ENCODE measurements at places on chromosomes 6 and 20.

DNA sequence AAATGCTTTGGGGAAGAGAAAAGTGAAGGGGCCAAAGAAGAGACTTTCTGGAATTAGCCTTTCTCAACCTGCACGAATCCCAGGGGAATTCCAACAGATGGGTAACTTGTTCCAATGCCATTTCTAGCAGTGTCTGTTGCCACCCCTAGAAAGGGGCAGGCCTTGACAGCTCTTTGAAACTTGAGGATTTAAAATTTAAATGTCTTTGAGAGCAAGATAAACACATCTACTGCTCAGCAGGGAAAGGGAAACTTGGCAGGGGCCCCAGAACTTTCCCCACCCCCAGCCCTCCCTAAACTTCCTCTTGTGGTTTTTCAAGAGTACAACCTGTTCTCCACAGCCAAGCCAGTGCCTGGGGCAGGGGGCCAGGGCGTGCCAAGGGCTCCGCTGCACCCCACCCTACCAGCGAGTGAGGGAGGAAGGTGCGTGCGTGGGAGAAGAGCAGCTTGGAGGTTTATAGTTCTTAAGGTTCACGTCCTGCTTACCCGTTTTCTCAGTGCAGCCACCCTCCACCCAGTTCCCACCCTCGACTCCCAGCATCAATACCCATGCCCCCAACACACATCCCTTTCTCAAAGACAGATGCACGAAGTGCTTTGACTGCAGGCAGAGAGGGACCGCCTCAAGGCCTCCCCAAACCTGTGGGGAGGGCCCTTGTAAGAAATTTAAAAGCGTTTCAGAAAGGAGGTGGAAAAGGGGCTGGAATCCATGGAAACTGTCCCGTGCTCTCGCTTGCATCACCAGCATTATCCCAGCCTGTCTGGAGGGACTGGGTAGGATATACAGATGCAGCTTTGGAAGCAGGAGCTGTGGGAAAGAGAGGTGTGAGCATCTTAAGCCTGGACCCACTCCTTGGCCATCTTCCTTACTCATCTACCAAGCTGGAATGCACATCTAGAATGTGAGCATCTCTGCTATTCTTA, 4.5 kb upstream of the TAF8 start:
- peak; percentile 90 for DNase-seq

DNA sequence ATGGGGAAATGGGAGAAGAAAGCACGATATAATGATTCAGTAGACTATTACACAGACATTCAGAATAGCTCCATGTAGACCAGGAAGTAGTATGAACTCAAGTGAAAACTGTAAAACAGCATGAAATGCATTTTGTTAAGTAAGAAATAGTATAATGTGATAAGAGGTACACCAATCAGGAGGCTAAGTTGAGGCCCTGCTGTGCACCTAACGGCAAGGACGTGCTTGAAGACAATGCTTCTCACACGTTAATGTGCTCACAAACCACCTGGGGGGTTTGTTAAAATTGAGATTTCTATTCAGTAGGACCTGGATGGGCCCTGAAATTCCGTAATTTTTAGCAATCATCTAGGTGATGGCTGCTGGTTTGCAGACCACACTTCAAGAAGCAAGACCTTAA, 178.9 kb upstream of the SULF2 start:
- DNase-seq, result no peak

DNA sequence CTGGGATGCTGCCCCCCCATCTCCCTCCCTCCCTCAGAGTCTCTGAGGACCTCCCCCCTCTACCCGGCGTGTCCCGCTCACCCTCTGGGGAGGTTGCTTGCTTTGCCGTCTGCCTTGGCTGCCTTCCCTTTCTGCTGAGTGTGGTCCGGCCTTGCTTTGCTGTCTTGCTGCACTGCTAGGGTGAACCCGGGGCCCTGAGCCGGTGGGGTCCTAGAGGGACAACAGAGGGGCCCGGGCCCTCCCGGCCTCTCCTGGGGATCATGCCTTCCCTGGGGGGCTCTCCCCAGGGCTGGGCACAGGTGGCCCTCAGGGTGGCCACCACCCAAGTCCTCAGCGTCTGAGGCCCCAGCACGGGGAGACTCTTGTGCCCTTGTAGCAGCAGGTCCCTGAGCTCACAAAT, 19.3 kb downstream of the SLCO4A1 start:
- DNase-seq, result no peak

DNA sequence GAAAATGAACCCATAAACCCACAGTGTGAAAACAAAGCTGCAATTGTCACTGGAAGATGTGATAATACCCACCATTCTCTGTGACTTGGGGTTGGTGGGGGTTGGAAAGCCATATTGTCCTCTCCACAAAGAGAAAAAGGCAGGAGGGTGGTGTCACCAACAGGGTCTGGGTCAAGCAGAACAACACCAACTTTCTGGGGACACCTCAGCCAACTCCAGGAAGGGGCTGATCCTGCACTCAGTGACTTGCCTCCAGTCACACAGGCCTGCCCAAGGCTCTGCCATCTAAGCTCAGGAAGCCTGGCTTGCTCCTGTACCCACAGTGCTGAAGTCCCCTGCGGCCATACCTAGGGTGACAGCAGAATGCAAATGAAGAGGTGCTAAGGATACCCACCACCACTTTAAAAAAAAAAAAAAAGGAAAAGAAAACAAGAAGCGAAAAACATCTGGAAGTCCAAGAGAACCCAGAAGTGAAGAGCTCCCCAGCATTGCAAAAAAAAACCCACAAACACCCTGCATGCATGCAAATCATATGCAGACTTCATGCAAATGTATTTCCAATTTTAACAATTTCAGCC, 110.6 kb downstream of the PREX1 start:
- DNase-seq, result no peak

- no peak for DNase-seq
Measured at GRCh38 chr6:8939615-8940014, 504.3 kb upstream of the SLC35B3 start.

- no peak for DNase-seq
Measured at GRCh38 chr6:14310960-14311359, 193.4 kb downstream of the CD83 start.
